ENCODE measurements at places on chromosomes 16 and 17.

GRCh38 chr17:36131421-36131820 lies 27.8 kb downstream of the CCL4 start:
- peak; percentile 95 for DNase-seq

- no peak for DNase-seq
Observed at GRCh38 chr17:58351182-58351581, 819 bp downstream of the SUPT4H1 start.

DNA sequence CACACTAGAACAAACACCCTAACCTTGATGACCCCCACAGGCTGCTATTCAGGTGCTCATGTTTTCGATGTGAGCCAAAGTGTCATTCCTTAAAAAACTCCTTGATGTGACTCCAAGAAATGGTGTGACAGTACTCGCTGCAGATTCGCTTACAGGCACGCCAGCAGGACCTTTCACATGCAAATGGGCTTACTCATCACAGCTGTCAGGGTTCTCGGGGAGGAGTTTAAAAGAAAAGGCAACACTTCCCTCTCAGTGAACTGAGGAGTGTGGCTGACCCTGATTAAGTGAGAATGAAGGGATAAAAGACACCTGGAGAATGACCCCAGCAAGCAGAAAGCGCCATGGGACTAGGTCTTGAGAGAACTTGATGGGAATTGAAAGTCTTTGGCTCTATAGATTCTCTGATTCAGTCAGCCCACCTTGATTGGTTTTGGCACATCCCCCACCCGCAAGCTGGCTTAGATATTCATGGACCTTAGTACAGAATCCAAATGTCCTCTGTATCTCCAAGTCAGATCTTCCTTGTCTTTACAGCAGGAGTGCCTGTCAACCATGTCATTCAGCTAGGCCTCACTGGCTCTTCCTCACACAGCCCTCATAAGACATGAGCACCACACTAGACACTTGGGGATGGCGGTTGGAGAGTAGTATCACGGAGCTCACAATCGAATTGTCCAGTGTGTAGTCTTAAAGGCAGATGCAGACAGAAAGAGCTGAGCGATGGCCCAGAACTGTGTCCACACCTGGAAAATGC lies 82.6 kb downstream of the HIC1 start:
- DNase-seq, result peak; percentile 82

DNA sequence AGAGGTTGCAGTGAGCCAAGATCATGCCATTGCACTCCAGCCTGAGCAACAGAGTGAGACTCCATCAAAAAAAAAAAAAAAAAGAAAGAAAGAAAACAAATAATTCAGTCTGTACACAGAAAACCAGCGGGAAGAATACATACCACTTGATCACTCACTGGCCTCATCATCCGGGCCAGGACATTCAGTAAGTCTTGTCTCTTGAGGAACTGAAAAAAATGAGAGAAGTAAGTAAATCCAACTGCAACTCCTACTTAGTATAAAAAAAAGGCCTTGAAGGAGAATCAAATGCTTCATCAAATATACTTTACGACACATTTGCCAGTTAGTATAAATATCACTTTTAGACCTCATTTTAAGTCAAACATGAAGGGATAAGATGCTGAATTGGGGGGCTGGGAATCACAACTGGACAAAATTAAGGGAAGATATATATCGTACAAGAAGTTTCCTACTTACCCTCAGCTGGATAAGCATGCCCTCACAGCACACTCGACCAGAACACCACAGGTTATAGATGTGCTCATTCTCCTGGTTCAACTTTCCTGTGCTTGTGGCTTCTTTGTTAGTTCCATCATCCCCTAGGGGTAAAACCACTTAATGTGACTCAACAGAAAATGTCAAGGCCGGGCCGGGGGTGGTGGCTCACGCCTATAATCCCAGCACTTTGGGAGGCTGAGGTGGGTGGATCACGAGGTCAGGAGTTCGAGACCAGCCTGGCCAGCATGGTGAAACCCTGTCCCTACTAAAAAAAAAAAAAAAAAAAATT lies 12.4 kb downstream of the CCDC47 start:
- DNase-seq, result peak; percentile 51

- DNase-seq, result peak; percentile 43
Observed at GRCh38 chr17:62884781-62885180, 76.7 kb upstream of the MARCHF10 start.

DNA sequence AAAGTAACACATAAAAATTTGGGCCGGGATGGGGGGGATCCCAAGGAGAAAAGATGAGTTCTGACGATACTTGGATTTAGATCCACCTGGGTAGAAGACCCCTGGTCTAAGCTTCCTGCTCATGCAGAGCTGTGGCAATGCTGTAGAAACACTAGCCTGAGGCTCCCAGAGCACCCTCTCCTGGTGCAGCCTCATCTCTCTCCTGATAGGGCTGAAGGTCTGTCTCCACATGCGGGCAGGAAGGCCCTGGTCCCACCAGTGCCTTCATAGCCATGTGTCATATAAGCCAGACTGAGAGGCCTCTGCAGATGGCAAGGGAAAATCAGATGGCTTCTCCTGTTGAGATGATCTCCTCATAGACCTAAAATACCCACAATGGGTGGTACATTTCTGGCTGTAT lies 518.0 kb upstream of the ZFHX3 start:
- DNase-seq, result no peak

GRCh38 chr17:39929646-39930407 lies 2.3 kb downstream of the LRRC3C start:
- DNase-seq, result no peak

GRCh38 chr16:17723531-17724134 lies 252.9 kb upstream of the XYLT1 start:
- DNase-seq, result no peak

DNA sequence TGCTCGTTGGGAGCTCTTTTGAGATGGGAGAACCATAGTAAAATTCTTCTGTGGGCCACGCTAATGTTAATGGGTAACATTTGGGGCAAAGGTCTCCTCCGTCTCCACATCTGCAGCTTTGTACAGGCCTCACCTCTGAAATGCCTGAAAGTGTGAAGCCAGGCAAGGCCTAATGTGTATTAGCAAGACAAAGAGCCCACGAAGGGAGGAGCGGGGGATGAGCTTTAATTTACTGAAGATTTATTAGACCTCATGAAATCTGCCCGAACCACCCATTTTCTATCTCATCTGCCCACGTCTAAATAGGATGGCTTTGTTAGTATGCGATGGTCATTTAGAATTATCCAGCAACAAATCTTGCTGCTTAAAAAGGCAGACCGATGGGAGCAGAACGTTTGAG lies 408.9 kb downstream of the PMP22 start:
- DNase-seq, result no peak

GRCh38 chr17:82013341-82013740 lies 9.3 kb downstream of the CENPX start:
- DNase-seq, result no peak

GRCh38 chr17:30379903-30380381 lies 1.2 kb downstream of the CPD start:
- peak; percentile 87 for DNase-seq

DNA sequence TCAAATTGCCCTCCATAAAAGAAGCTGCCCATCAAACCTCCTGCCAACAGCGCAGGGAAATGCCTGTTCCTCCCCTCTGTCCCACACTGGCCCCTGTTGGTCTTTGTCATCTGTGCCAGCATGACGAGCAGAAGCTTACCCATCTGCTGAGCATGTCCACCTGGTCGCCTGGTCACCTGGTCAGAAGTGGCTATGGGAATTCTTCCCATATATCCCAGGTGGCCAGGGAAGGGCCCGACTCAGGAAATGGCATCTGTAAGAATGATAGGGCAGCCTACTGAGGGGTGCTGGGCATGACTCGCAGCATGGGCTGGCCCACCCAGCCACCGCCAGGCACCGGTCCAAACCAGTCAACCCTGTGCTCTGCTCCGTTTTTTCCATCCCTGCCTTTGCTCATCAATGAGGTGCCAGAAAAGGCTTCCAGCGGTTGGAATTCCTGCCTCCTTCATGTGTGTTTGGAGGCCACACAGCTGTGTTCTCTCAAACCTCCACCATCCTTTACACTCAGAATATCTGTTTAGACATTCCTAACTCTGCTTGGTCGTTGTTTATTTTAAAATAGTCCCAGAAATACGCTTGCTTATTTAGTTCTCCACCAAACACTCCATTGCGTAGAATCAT lies 145.2 kb downstream of the CLEC16A start:
- no peak for DNase-seq

Data from inflammatory macrophage treated with lipopolysaccharide for 4 hours (primary cell).